ENCODE measurements at places on chromosomes 3 and 15.

DNA sequence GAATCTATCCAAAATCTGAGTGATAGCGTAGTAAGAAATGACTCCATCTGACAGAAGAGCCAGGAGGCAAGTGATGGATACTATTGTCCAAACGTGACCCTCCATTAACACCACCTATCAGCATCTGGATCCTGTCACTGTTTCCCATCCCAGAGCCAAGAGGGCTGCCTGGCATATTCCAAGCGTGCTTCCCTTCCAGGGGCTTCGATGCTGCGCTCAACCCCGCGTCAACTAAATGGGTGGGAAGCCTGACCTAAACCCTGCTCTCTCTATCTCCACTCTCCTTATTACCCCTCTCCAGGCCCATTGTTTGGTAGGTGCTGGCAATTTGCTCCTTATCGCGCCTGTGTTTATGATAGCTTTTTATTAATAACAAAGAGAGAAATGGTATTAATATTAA is 83.2 kb downstream of the NR2F2 start:
- no peak for DNase-seq

GRCh38 chr3:103002425-103003176 is 567.8 kb downstream of the ZPLD1 start:
- no peak for DNase-seq

DNA sequence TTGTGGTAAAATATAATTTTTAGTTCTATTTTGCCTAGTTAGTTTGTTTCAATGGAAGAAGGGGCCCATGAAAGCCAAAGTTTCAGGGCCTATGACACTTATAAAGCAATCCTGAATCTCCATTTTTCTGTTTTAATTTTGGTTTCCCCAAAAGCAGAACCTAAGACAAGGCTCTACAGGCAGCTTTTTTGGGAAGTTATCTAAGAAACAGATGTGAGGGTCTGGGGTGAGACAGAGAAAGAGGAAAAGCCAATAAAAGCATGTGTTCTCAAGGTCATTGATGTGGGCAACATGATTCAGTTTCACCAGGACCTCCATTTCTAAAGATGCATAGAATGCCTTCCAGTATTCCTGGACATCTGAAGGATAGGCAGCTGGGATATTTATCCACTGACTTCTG is 598.5 kb downstream of the PDCD6IP start:
- DNase-seq: no peak

GRCh38 chr15:39110336-39110735 is 470.5 kb upstream of the THBS1 start:
- DNase-seq: no peak

- no peak for DNase-seq
These were observed 209.8 kb downstream of the GAP43 start for GRCh38 chr3:115833074-115833473.

DNA sequence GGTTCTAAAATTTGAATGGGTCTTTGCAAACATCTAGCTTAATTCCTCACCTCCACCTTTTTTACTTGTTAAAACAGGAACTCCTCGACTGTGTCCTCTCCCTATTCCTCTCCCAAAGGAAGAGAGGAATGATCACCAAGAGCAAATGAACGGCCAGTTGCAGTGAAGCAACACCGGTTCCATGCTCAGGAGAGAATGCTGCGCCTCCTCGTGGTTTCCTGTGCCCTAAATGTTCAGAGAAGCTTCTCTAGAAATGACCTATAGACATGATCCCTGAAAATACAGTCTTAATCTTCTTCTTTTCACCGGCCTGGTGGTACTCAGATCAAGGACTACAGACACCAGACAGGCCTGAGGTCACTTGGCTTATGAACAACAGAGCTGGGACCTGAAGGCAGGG is 65.1 kb upstream of the GUCA1C start:
- no peak for DNase-seq

DNA sequence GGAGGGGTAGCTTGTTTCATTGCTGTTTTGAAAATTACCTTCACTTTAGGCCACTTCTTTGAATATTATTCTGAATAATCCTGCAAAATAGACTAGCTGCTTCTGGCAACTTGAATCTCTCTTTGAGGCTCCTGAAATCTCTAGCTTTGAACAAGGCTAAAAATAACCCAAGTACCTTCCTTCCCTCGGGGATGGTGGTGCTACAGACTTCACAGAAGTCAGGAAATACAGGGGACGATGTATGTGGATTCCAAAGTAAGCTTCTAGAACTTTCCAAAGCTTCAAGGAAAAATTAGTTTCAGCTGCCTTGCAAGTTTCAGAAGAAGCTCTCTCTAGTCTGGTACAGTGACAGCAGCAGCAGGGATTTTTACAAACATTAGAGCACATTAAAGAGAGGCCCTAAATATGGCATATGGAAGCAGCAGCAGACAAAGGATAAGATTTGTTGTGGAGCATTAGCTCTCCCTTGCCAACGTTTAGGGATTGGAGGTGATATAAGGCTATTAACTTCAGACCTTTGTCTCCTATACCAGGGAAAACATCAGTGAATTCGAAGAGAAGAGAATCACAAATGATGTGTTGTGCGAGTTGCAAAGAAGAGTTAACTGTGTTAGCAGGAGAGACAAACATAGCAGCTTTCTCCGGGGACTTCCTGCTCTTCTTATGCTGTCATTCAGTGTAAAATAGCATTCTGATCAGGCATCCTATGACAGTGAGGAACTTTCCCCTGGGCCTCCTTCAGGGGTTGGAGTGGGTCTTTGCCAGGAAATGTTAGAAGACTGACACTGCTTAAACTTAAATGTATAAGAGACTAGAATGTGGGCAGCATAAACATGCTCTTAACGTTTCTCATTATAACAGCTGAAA is 783.0 kb upstream of the ARPP21 start:
- no peak for DNase-seq

- DNase-seq: no peak
These were observed 78.3 kb upstream of the MLF1 start for GRCh38 chr3:158492685-158493084.

DNA sequence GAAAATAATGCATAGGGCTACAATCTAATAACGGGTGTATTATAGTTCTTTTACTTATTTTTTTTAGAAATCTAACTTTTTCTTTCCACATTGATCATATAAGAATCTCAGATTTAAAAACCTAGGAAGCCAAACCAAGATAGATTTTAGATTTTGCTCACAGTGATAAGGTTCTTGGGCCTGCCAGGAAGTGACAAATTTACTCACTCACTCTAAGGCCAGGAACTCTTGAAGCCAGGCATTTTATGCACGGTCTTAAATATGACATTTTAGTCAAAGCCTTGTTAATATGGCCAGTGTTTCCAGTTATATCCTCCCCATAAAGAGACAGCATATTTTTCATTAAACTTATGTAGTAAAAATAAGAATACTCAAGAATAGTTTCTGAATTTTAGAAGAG is 271.4 kb downstream of the SQOR start:
- DNase-seq: no peak

DNA sequence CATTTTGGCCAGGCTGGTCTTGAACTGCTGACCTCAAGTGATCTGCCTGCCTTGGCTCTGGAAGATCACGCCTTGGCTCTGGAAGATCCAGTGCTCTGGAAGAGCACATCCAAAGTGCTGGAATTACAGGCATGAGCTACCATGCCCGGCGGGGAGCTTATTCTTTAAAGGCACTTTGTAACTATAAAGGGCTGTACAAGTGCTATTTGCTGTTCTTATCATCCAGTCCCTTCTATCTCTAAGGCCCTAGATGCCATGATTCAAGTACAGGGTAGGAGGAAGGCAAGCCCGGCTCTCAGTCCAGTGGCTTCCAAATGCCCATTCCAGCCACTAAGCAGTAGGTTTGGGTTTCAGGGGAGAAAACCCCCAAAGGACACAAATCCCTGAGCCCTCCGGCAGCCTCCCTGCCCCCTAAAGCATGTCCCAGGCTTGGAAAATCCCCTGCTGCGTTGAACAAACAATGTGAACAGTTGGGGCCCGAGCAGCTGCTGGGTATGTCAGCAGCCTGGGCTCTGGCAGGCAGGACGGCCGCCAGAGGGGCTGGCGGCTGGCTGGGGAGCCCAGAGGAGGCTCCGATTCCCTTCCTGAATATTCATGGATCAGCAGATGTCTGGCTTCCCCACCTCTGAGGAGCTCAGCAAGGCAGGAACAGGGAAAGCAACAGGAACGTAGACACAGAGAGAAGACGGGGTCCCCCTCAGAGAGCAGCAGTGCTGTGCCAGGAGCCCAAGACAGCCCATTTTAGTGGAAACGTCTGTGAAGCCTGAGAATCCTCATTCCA is 7.7 kb downstream of the IGDCC4 start:
- no peak for DNase-seq

GRCh38 chr15:90650117-90650955 is 66.8 kb upstream of the BLM start:
- no peak for DNase-seq

DNA sequence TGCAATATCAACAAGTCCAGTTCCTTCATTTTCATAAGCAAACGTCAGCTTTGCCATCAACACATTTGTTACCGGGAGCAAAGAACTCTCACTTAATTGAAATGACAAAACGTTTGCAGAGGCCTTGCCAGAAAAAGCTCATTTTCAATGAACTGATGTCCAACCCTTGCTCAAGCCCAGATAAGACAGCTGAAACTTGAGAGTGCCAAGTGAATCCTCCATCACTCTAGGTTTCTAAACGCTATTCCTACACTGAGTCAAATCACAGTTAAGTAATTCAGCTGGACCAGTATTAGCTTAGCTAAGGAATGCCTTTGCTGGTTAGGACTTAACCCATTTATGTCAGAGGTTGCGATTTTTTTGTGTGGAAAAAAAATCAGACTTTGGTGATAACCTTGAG is 11.5 kb downstream of the CHSY1 start:
- no peak for DNase-seq

DNA sequence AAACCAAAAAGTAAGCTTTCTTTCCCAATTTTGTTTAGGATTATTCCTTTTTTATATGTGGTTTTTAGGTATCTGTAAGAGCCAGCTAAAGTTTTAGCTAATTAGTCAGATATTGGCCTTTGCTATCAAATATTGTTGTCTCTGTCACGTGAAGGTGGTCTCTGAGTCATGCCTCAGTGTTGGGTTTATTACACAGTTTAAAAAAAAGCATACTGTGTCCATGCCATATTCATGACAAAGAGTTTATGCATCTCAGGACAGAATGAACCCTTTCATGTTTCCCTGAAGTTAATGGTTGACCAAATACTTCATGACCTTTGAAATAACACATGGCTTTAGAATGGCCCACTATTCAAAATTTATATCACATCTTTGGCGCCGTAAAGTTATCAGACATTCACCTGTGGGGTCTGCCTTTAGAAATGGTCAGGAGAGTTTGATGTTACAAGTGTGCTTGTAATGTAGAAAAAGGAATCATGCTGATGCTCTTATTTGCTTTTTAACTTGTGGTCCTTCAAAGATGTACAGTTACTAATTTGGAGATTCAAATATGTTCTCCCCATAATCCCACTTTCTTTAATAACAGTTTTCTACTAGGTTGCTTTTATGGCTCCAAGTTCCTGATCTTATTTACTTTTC is 101.5 kb downstream of the MYRIP start:
- no peak for DNase-seq

DNA sequence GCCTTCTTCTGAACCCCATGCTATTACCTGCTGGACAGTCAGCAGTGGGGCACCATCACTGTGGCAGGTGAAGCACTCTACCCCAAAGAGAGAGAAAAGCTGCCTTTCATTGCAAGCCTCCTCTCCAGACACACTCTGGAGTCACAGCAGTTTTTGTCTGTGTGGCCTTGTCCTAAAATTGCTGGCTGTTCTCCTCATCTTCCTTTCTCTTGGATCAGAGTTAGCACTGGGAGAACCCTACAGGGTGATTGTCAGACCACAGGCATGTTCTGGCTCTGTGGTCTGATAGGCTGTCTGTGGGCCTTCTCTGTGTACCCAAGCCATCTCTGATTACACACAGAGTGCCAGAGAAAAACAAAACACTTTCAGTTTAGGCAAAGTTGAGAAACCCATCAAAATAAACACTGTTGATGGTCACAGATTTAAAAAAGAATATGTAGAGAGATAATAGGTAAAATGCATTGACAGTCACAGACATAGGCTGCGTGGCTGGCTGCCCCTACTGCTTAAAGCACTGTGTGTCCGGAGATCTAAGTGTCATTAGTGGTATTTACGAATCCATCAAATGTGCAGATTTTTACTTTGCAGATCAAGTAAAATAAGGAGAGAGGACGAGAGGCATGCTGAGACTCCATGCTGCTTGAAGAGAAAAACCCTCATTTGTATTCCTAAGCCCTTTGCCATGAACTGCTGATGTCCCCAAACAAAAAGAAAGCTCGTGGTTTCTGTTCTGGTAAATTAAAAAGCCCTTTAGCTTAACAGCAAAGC is 689.9 kb downstream of the TUSC7 start:
- DNase-seq: no peak

GRCh38 chr3:165522386-165522785 is 314.8 kb downstream of the BCHE start:
- no peak for DNase-seq

DNA sequence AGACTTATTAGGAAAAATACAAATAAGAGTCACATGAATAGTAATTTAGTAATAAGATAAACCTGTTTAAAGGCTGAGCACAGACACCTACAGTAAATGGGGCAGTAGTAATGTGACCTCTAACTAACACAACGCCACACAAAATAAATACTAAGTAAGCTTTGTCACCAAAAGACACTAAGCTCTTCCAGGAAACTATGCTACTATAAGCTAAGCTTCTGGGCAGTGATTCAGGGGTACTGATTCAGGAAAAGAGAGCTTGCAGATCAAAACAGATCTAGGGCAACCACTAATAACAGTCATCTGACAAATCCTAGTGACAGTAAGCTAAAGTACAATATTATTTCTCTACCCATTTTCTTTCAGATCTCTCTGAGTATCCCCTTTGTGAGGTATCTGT is 68.8 kb downstream of the PLOD2 start:
- no peak for DNase-seq

- DNase-seq: no peak
These were observed 7.7 kb downstream of the DUOXA2 start for GRCh38 chr15:45121706-45122417.

- no peak for DNase-seq
These were observed 1627.6 kb downstream of the SI start for GRCh38 chr3:163450698-163451097.

All from esophagus squamous epithelium (tissue), 5 donors.